ENCODE measurements at places on chromosomes 5 and 9.
A peak's percentile ranks its signal among the peaks of the same experiment; 100 is the strongest.

DNA sequence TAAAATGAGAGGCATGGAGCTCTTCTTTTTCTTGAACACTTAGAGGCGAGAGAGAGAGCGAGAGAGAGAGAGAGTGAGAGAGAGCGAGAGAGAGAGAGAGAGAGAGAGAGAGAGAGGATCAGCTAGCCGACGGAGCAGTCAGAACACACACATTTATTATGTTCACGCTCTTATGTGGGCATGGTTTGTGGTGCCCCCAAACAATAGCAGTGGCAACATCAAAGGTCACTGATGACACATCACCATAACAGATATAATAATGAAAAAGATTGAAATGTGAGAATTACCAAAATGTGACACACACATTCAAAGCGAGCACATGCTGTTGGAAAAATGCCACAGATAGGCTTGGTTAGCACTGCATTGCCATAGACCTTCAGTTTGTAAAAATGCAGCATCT is 116.1 kb downstream of the KDM4C start:
- peak; percentile 56 for DNase-seq
- peak overlapping the region; percentile 62 for H3K27ac ChIP-seq
- H3K36me3 ChIP-seq, result peaks cover 25% of the 10 kb centered on the region
- no peak overlapping the region for H3K4me3 ChIP-seq

- DNase-seq, result no peak
- H3K4me3 ChIP-seq, result no peak overlapping the region
- H3K27me3 ChIP-seq, result peaks cover 2% of the 10 kb centered on the region
- H3K27ac ChIP-seq, result no peak overlapping the region
- H3K4me1 ChIP-seq, result no peaks in the 10 kb centered on the region
Measured at GRCh38 chr9:36840898-36841536, 193.1 kb downstream of the PAX5 start.

DNA sequence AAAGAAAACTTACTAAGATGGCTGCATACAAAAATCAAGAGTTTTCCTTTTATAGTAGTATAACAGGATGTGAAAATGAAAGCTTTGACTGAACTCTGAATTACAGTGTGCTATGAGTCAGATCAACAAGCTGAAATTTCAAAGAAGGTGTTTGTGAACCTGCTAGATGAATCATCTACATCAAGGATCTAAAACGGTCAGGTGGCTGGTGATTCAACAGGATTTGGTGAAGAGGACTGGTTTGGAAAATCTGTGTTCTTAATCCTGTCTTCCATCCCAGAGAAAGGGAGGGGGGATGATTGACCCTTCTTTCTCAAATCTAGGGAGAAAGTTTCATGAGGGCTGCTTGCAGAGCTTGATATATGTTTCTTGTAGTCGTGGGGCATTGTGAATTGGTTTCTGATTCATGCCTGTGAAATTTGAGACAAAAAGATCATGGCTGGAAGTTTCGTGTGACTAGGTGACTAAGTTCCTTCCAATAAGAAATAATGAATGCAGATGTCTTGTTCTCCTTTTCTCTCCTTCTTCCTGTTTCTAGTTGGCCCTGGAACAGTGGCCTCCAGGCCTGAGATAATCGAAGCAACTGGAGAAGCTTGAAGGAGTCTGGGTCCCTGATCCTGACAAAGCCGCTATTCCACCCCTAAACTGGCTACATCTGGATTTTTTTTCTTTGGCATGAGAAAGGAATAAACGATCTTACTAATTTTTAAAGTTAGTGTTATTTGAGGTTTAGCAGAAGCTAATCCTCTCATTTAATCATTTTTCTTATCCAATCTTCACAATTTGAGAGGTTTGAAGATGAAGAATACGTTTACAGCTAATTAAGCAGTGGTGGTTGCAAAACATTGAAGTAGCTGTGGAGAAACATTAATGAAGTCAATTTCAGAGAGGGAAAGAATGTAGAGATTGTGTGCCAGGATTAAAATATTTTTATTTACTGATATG is 67.2 kb downstream of the MRPS30 start:
- H3K36me3 ChIP-seq, result peaks cover 11% of the 10 kb centered on the region
- peaks cover 4% of the 10 kb centered on the region for H3K27me3 ChIP-seq

GRCh38 chr5:137142764-137143605 is 356.1 kb downstream of the SPOCK1 start:
- no peak for DNase-seq
- H3K4me1 ChIP-seq, result no peaks in the 10 kb centered on the region
- no peak overlapping the region for H3K4me3 ChIP-seq
- H3K36me3 ChIP-seq, result no peaks in the 10 kb centered on the region

- H3K27me3 ChIP-seq, result peaks cover 5% of the 10 kb centered on the region
- no peaks in the 10 kb centered on the region for H3K36me3 ChIP-seq
- H3K4me3 ChIP-seq, result no peak overlapping the region
- no peak overlapping the region for H3K27ac ChIP-seq
Measured at GRCh38 chr5:82387001-82387818, 109.1 kb upstream of the RPS23 start.

GRCh38 chr5:79225441-79225840 is 10.5 kb upstream of the JMY start:
- peaks cover 5% of the 10 kb centered on the region for H3K36me3 ChIP-seq
- no peak overlapping the region for H3K27ac ChIP-seq
- peaks cover 23% of the 10 kb centered on the region for H3K4me1 ChIP-seq
- no peak for DNase-seq
- H3K4me3 ChIP-seq, result no peak overlapping the region

DNA sequence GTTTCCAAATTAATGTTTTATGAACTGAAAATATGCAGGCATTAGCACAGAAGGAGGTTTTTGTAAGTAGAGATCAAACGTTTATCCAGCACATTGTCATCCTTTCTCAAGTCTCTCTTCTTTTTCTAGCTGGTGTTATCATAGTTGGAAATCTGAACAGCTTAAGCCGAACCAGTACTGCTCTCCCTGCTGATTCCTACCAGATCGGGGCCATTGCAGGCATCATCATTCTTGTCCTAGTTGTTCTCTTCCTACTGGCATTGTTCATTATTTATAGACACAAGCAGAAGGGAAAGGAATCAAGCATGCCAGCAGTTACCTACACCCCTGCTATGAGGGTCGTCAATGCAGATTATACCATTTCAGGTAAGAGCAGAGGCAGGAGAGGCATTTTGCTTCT is 72.1 kb upstream of the PRRC1 start:
- no peaks in the 10 kb centered on the region for H3K36me3 ChIP-seq
- H3K27me3 ChIP-seq, result peaks cover 9% of the 10 kb centered on the region
- no peak overlapping the region for H3K27ac ChIP-seq
- H3K4me3 ChIP-seq, result no peak overlapping the region

GRCh38 chr9:131194762-131195161 is 69.4 kb downstream of the NUP214 start:
- no peak overlapping the region for H3K27ac ChIP-seq
- H3K36me3 ChIP-seq, result peaks cover 45% of the 10 kb centered on the region
- H3K4me3 ChIP-seq, result no peak overlapping the region
- peaks cover 10% of the 10 kb centered on the region for H3K4me1 ChIP-seq

GRCh38 chr5:135038205-135038812 is 4.3 kb upstream of the PITX1 start:
- no peak overlapping the region for H3K27ac ChIP-seq
- no peak overlapping the region for H3K4me3 ChIP-seq
- no peak for DNase-seq
- peaks cover 8% of the 10 kb centered on the region for H3K4me1 ChIP-seq

- H3K4me1 ChIP-seq, result no peaks in the 10 kb centered on the region
- H3K27ac ChIP-seq, result no peak overlapping the region
- no peaks in the 10 kb centered on the region for H3K36me3 ChIP-seq
- DNase-seq, result no peak
Measured at GRCh38 chr5:160289356-160289651, 23.1 kb downstream of the CCNJL start.

DNA sequence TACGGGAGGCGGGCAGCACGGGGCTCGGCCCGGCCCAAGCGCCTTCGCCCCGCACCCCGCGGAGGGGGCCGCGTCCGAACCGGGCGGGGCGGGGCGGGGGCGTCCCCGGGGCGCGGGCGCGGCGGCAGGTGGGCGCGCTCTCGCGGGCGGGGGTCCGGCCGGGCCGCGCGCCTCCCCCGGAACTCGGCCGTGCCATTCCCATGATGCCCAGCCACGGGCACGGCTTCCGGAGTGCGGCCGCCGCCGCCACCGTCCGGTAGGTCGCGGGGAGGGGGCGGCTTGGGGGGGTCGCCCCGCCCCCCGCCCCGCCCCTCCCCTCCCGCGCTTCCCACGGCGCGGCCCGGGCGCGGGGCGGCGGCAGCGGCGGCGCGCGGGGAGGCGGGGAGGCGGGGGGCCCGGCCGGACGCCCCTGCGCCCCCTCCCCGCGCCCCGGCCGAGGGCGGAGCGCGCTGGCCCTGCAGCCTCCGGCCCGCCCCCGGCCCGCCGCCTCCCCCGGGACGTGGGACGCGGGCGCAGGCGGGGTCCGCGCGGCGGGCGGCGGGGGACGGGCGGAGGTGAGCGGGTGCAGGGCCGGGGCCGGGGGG is at the start of gene PPP1R26:
Gene PPP1R26 (plus strand): TSS at position 314 of the 584 bp plus-strand sequence. CDS start 4,729 bp downstream, outside the sequence.
- H3K27me3 ChIP-seq, result peaks cover 51% of the 10 kb centered on the region
- peak within 1 kb of the TSS; percentile 33 for H3K4me3 ChIP-seq
- H3K27ac ChIP-seq, result no peak within 1 kb of the TSS
- no peaks in the 10 kb centered on the region for H3K36me3 ChIP-seq

DNA sequence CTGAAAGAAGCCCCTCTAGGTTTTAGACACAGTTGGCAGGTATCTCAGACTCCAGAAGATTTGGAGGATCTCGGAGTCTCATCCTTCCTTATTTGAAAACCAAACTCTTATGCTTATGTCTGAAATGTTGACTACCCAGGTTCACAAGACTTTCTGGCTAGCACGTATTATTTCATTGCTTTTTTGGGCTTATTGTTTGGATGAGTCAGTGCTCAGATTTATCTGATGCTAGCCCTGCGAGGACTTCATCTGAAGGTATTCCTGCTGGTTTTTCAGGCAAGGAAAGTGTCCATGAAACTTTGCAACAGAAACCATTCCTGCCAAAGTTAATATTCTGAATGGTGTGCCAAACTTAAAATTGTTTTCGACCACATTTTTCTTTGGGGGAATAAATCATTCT is 8.5 kb downstream of the OSTF1 start:
- no peaks in the 10 kb centered on the region for H3K27me3 ChIP-seq
- H3K27ac ChIP-seq, result no peak overlapping the region
- no peak overlapping the region for H3K4me3 ChIP-seq
- no peak for DNase-seq
- H3K4me1 ChIP-seq, result peaks cover 73% of the 10 kb centered on the region
- peaks cover 66% of the 10 kb centered on the region for H3K36me3 ChIP-seq

- H3K36me3 ChIP-seq, result no peaks in the 10 kb centered on the region
- H3K4me1 ChIP-seq, result no peaks in the 10 kb centered on the region
- peaks cover 4% of the 10 kb centered on the region for H3K27me3 ChIP-seq
- no peak overlapping the region for H3K27ac ChIP-seq
- no peak for DNase-seq
- no peak overlapping the region for H3K4me3 ChIP-seq
Measured at GRCh38 chr9:104853159-104853558, 74.8 kb downstream of the ABCA1 start.

GRCh38 chr5:121421646-121422045 is 430.0 kb upstream of the FTMT start:
- H3K36me3 ChIP-seq, result no peaks in the 10 kb centered on the region
- no peak overlapping the region for H3K4me3 ChIP-seq
- DNase-seq, result no peak
- no peaks in the 10 kb centered on the region for H3K27me3 ChIP-seq

GRCh38 chr5:133357758-133358157 is 254.6 kb downstream of the FSTL4 start:
- H3K4me3 ChIP-seq, result no peak overlapping the region
- H3K27ac ChIP-seq, result no peak overlapping the region

GRCh38 chr9:123191680-123192079 is 76.7 kb downstream of the STRBP start:
- H3K27ac ChIP-seq, result no peak overlapping the region
- H3K27me3 ChIP-seq, result no peaks in the 10 kb centered on the region
- H3K4me3 ChIP-seq, result no peak overlapping the region
- no peaks in the 10 kb centered on the region for H3K4me1 ChIP-seq

DNA sequence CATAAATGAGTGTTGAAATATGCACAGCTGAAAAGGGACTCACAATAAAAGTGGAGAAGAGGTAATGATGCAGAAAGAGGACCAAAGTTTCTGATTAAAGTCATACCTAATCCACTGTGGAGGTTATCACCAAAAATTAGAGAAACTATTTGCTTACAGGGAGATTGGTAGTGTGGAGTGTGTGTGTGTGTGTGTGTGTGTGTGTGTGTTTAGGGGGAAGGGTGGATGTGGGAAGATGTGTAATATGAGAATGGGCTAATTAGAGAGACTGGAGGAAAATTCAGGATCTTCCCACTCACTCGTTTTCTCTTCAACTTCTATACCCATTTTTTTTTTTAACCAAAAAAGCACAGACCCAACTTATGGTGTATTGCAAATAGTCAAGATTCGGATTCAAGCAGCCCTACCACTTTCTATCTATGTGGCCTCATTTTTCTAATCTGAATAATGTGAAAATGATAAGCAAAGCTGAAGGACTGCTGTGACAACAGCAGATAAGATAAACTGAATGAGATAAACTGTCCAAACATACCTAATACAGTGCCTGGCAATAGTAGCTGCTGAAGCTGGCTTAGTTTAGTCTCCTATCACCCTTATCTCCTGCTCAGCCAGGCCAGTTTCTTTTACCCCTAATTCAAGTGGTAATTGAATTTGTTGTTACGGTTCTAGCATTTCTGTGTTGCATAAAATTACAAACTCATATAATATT is 501.1 kb downstream of the KDM4C start:
- no peak overlapping the region for H3K27ac ChIP-seq
- H3K27me3 ChIP-seq, result peaks cover 58% of the 10 kb centered on the region
- H3K4me1 ChIP-seq, result no peaks in the 10 kb centered on the region
- no peaks in the 10 kb centered on the region for H3K36me3 ChIP-seq

DNA sequence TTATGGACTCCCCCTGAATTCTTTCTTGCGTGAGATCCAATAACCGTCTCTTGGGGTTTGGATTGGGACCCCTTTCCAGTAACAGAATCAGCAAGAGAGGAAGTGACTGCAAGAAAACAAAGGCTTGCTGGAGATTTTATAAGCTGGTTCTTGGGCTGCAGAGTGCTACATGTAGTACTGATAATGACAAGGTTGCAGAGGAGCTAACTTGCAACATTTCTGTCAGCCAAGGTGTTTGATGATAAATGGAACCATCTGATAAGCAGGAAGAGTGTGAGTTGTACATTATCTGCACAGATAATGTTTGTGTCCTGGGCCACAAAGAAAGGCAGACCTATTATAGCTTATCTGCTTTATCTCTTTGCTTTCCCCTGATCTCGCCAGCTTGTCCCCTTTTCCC is 37.1 kb downstream of the DNAJB5 start:
- no peaks in the 10 kb centered on the region for H3K27me3 ChIP-seq
- peaks cover 10% of the 10 kb centered on the region for H3K4me1 ChIP-seq
- no peak overlapping the region for H3K4me3 ChIP-seq

GRCh38 chr9:91847581-91848091 is 102.4 kb downstream of the ROR2 start:
- H3K27ac ChIP-seq, result no peak overlapping the region
- H3K27me3 ChIP-seq, result peaks cover 15% of the 10 kb centered on the region
- DNase-seq, result no peak
